Spinal cord (tissue), 10 donors: ENCODE measurements at places on chromosomes 1 and 21. TPM values are rescaled to one million over a fixed set of nuclear protein-coding genes. Genes with fewer than 3 reads are reported as not detected.

Gene MAN1C1
- total RNA-seq: 18.4 TPM

Gene BMP8A
- total RNA-seq: 3.5 TPM

- no peaks in the 10 kb centered on the region for H3K4me1 ChIP-seq
- no peaks in the 10 kb centered on the region for H3K27me3 ChIP-seq
- H3K4me3 ChIP-seq: no peak overlapping the region
Observed at GRCh38 chr1:45880930-45881329, 77.5 kb downstream of the MAST2 start.

Gene SPRR1A
- total RNA-seq: not detected

DNA sequence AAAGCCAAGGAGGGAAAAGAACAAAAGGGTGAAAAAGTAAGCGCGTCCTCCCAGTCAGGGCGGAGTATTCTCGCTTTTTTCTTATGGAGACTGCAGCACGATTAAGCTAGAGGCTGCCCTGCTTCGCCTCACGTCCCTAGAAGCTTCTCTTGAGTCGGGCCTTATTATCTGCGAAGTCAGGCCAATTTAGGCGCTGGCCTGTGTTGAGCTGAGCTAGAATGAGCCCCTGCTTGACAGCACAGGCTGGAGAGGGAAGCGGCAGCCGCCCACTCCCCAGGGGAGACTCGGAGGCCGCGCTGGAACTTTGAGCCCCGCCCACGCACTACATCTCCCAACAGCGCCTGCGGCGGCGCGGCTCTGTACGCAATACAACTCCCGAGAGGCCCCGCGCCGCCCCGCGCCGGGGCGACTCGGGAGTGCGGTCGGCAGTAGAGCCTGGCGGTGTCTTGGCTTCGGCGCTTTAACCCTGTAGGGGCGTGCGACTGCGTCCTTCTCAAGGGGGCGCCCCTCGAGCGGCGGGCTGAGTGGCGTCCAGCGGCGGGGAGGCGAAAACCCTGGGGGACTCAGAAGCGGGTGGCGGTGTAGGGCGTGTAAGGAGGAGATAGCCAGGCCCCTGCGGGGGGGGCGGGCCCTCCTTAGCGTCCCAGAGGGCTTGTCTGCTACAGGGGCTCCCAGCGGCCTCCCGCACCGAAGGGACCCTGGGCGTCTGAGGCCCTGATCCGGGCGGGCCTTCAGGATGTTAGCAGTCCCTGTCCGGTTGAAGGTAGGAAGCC is 888 bp downstream of the ZNF436 start:
- H3K4me1 ChIP-seq: peaks cover 43% of the 10 kb centered on the region
- H3K36me3 ChIP-seq: peaks cover 11% of the 10 kb centered on the region
- H3K4me3 ChIP-seq: peak overlapping the region; percentile 98
- DNase-seq: peak; percentile 91

DNA sequence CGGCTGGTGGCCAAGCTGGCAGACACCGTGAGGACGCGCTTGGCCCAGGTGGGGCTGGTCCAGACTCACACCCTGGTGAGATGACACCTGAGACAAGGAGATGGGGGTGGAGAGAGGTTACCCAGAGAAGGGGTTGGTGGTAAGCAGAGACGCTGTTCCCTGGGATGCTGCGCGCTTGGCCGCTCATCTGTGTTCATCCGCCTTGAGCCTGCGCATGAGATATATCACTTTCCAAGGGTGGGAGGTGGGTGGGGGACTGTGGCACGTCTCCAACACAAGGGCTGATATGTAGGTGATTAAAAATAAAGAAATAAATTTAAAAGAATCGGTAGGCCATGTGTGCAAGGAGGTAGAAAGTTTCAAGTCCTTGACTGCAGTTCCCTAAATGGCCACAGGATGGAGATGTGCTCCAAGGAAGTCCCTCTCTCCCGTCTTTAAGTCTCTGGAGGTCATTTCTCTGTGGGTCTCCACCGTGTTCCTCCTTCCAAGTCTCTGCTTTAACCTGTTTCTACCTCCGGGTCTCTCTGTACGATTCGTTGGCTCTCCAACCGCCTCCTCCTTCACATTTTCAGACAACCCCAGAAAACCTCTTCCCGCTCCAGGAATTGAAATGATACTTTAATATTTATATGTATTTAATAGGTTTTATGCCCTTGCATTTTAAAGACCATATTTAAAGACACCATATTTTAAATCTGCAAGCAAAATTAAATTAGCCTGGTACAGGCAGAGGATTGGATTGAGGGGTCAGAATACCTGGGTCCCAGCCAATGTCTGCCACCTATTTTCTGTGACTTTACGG is 4.5 kb downstream of the TTC24 start:
- no peaks in the 10 kb centered on the region for H3K36me3 ChIP-seq
- no peaks in the 10 kb centered on the region for H3K4me1 ChIP-seq
- H3K27me3 ChIP-seq: no peaks in the 10 kb centered on the region
- no peak for DNase-seq

DNA sequence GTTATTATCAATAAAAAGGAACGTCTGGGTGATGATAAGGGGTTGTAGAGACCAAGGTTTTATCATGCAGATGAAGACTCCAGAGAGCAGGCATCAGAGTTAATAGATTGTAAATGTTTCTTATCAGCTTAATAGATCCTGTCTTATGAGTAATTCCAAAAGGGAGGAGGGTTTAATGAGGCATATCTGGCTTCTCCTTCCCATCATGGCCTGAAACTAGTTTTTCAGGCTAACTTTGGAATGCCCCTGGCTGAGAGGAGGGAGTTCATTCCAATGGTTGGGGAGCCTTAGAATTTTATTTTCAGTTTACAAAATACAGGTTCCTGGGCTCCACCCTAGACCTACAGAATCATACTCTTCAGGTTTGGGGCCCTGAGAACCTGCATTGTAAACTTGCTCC is 13.5 kb downstream of the PLA2G2D start:
- no peak overlapping the region for H3K4me3 ChIP-seq
- H3K27me3 ChIP-seq: no peaks in the 10 kb centered on the region
- no peak for DNase-seq
- no peaks in the 10 kb centered on the region for H3K36me3 ChIP-seq
